ENCODE measurements at places on chromosomes 11 and 22.

DNA sequence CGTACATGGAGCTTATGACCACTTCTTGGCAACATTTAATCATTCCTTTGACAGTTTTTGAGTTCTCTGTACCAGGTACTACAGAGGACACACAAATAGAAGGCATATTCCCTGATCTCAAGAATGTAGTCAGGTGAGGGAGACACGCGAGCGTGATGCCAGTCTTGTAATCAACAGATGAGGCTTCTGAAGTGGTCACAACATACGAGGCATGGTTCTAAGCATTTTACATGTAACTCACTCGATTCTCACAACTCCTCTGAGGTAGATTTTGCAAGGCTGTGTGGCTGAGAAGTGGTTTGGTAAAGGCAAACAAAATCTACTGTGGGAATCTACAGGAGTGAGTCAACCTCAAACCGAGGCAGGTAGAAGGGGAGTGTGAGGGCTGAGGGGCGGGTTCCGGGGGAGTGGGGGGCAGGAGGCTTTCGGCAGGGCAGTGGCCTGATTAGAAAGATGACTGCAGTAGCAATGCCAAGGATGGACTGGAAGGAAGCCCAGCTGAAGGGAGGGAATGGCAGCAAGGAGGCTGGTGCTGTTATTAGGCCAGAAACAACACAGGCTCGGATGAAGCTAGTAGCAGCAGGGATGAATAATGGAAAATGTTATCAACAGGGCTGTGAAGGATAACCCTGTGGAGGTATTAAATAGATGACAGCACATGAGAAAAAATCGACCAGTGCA lies 63.8 kb downstream of the ST14 start:
- peak; percentile 56 for DNase-seq

DNA sequence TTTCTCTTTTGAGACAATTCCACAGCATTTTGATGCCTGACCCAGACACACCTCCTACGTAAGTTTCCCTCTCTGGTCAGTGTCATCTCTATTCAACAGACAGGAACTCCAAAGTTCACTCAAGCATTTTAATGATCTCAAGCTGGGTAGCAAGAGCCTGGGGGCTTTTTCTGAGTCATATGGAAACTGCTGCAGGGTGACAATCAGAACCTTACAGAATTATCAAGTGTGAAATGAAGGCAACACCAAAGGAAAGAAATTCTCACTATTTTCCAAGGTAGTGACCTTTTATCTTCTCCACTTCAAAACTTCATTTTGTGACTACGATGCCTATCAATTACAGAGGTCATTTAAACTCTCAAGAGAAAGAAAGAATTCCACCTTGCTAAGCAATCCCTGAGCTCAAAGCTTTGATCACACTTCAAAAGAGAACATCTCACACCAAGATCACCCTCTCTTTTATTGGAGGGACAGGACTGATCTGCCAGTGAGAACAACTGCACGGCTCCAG lies 229.0 kb upstream of the ZC3H12C start:
- DNase-seq, result no peak

GRCh38 chr11:119196833-119197483 lies 9.2 kb upstream of the CBL start:
- peak; percentile 63 for DNase-seq

GRCh38 chr11:64918017-64918416 lies 1.0 kb upstream of the ATG2A start:
- no peak for DNase-seq

GRCh38 chr11:42631220-42631843 lies 680.5 kb upstream of the API5 start:
- DNase-seq, result no peak

- DNase-seq, result no peak
Measured at GRCh38 chr22:37806409-37807333, 1.1 kb upstream of the GCAT start.

- DNase-seq, result no peak
Measured at GRCh38 chr22:49712195-49712791, 115.4 kb downstream of the BRD1 start.

GRCh38 chr11:8573777-8574176 lies 20.3 kb downstream of the STK33 start:
- DNase-seq, result no peak

DNA sequence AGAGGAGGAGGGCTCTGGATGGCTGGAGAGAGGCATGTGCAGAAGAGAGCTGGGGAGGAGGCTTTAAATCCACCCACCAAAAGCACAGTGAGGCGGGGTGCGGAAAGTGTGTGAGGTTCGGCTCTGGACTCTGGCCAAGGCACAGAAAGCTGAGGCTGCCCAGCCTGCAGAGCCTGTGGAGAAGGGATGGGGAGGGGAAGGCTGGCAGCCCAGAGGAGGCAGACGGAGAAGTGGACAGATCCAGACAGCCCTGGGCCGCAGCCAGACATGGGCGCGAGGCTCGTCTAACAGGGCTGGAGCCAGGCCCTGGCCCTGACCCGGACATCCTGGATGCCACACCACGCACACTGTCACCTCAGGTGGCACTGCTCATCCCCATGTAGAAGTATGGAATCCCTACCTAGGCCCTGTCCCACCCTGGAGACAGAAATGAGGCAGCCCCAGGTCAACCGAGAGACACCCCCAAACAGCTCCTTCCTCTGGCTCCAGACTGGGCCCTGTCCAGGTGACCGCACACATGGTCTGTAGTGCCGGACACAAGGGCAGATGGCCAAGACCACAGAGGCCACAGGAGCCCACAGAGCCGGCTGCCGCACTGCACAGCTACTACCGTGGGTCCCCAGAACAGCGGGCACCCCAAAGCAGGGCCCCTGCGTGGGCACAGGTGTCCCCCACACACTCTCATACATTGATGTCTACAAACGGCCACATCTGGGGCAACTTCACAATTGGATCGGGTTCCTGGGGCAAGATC lies 16.6 kb upstream of the MOB2 start:
- no peak for DNase-seq

DNA sequence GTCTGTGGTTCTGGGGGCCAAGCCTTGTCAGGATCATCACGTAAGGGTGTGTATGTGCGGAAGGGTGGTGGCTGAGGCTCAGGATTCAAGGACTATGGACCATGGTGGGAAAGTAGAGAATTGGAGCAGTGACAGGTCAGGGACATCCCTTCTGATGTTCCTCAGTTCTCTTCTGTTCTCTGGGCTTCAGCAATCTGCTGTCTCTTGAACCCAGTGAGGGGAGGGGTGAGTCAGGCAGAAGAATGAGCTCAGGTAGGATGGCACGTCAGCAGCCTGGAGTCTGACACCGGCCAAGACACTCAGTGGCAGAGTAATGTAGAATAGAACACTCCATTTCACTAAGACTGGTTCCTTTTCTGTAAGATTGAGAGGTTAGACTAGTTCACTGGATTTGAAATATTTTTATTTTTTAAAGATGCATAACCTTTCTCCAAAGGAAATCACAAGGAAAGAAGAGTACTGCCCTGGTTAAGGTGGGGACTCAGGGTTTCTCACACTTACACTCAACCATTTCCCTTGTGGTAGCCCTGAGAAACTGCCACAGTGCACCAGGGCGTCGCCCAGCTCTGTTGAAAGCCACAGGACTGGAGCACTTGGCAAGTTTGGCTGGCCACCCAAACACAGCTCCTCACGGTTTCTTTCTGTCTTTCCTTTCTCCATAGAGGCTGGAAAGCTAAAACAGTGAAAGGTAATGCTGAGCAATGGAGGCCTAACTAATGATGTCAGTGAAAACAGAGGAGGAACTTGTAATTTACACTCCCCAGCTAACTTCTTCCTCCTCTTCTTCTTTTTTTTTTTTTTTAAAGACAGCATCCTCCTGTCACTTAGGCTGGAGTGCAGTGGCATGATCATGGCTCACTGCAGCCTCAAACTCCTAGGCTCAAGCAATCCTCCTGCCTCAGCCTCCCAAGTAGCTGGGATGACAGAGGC lies 23.1 kb upstream of the MICAL2 start:
- DNase-seq, result peak; percentile 82

- no peak for DNase-seq
Measured at GRCh38 chr11:116558504-116559211, 214.1 kb downstream of the BUD13 start.

DNA sequence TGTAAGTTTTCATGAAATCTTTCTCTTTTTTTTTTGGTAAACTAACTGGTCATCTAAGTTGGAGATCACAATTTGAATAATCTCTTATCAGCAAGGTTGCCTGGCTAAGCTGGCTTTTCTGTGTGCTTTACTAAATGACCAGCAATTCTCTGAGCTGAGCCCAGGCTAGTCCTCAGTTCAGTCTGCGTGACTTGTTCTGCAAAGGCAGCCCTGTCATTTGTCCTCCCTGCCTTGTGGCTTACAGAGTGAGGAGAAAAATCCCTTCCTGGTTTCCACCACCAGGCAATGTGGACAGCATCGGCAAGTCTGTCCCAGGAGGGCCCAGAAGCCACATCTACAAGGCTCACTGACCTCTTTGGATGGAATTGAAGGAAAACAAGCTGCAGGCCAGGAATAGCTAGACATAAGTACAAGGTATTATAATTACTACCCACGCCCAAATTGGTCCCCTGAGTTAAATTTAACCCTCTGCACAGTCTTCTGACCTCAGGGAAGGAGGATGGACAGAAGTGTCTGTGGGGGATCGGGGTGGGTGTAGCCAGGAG lies 108.6 kb downstream of the SCN3B start:
- DNase-seq, result no peak

DNA sequence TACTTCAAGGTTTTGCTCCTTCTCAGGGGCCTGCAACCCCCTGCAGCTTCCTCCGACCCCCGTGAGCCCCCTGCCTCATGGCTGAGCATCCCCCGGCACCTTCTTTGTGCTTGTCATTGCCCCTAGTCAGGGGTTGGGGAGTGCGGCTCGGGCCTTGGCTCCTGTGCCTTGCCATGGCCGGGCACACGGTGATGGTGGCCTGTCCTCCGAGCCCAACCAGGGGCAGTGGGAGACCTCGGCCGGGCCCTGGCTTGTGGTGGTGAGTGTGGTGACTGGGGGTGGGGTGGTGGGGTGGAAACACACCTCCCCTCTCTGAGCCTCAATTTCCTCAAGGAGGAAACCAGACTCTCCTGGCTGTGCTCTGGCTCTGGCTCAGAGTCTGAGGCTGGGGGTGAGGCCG lies 1.5 kb upstream of the MRGPRG start:
- no peak for DNase-seq

DNA sequence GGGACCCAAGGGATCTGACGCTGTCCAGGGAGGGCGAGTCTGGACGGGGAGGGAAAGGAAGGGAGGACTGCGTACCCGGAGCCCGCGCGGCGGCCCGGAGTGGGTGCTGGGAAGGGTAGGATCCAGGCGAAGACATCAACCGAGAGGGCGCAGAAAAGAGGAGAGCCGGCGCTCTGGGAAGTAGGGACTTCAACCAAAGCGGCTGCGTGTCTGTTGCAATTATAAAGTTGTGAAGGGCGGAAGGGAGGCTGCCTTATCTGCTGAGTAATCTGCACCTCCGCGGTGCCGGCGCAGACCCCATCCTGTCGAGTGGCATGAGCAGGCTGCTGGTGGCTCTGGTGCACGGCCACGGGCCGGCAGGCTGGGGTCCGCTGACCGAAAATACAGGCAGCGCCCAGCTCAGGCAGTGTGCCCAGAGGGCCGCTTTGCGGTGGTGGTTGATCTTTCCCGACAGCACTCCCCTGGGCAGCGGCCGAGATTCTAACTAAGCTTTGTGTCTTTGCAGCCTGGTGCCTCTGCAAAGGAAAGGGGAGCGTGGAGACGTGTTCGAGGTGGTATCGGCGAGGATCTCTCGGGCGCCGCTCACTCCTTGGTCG lies 978 bp downstream of the C11orf87 start:
- DNase-seq, result no peak

GRCh38 chr22:46791201-46791731 lies 28.8 kb downstream of the TBC1D22A start:
- DNase-seq, result peak; percentile 90

DNA sequence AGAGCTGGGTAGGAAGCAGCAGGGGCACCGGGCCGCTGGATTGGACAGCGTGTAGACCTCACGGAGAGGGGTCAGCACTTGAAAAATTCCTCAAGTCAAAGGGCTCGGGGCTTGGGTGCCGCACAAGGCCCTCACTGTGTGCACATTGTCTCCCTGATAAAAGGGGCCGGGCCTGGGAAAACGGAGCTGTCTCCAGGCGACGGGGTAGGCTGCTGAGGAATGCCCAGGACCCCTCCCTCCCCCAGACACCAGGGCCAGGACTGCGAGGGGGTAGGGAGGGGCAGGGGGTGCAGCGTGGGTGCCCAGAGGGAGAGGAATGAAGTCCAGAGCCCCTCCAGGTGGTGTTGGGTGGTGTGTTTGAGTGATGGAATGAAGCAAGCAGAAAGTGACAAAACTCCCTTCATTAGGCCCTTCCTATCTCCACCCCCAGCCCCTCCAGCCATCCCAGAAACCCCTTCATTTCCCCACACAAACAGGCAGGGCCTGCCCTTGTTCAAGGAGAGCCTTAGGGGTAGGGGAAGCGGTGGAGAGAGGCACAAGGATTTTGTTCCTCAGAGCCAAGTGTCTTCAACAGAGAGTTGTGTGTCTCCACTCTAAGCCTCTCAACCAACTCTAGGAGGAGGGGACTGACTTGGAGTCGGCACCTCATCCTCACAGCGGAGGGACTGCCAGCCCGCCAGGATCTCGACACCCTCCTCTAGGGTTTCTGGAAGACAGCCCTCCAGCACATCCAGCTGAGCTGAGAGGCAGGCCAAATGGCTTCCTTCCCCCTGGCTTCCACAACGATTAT lies 63.9 kb downstream of the SYN3 start:
- no peak for DNase-seq

- DNase-seq, result no peak
Measured at GRCh38 chr22:43826142-43827002, 14.3 kb upstream of the EFCAB6 start.

GRCh38 chr22:44444341-44445306 lies 53.4 kb downstream of the RTL6 start:
- no peak for DNase-seq
